ENCODE measurements at places on chromosomes 16 and 17. TPM values are rescaled to one million over a fixed set of nuclear protein-coding genes. Genes with fewer than 3 reads are reported as not detected.

GRCh38 chr17:81455387-81455786 is 57.2 kb downstream of the ACTG1 start:
- no peak for DNase-seq

DNA sequence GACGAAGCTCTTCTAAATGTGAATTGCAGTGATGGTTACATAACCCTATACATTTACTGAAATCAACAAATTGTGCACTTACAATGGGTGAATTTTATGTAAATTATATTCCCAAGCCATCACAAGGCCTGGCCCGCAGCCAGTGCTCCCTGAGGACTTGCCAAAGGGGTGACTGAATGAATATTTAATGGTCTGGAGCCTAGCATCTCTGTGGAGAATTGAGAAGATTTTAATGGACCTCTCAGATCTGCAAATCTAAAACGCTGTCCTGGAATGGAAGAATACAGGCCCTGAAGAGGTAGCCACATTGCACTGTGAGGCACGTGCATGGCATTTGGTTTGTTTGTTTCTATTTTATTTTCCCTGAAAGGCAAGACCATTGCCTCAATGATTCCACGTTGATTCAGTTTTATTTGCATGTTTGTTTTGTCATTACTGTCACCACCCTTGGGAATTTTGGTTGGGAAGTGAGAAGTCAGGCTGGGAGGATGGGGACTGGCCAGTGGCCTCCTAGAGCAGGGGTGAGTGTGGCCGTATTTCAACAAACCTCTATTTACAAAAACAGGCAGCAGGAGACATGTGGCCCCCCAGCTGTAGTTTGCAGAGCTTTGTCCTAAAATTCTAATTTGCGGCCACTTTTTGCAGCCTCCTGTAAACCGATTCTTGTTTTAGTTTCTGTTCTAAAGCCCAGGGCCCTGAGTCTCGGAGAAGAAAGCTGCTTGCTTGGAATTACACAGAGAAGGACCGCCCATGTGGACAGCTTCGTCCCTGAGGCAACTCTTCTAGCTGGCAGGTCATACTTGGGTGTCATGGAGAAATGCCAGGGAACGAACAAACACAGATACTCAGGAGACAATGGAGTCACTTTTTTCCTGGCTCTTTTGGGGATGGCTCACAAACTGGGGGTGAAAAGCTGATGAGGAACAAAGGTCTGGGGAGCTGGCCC is 40.5 kb upstream of the GCSH start:
- DNase-seq: peak; percentile 23

DNA sequence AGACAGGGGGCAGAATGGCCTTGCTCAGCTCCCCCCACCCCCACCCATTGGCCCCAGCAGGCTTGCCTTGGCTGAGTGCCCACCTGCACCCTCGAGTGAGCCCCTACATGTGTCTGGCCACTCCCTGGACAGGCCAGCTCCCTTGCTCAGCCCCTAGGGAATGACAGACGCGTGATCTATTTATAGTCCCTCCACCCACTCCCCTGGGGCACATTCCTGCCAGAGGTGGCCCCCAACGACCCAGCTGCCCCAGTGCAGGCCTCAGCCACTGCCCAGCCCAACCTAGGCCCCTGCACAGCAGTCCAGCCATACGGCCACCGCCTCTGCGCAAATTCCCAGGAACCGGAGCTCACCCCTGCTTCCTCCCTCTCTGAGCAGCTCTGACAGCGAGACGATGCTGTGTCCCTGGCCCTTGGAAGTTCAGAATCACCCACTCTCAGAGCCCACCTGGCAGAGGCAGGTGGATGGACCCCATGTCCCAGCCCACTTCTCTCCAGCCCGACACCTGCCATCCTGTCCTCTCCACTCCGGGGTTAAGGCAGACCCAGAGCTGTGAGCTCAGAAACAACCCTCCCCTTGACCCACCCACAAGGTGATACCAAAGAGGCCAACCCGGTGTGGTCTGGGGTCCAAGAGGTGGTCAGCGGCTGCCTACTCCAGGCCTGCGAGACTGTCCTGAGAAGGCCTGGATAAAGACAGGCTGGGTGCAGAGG is 11.5 kb upstream of the P2RX1 start:
- DNase-seq: no peak

DNA sequence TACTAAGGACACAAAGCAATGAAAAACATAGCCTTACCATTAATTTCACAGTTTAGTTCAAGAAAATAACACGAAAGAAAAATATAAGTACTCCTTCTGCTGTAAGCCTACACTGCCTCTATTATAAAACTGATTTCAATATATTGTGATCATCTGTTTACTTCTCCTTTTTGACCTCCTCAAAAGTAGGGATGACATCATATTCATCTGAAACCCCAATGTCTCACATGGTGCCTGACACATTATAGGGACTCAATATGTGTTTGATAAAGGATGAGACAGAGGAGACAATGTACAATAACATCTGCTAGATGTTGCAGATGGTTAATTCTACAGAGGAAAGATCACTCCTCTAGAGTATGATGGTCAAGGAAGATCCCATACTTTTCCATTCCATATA is 118.4 kb upstream of the NOG start:
- DNase-seq: no peak

DNA sequence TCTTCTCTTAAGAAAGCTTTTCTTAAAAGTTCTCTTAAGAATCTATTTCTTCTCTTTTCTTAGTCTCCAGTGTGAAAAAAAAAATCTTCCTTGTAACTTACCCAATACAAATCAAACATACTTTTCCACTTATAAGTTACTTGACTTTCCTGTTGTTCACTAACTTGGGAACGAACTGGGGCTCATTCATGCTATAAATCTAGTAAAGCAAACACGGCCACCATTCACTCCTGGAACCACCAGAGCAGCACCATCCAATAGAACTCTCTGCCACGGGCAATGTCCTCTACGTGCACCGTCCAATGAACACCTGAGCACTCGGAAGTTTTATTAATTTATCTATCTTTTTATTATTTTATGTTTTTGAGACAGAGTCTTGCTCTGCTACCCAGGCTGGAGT is 20.8 kb downstream of the SRP68 start:
- no peak for DNase-seq

- no peak for DNase-seq
These were observed 1113.8 kb upstream of the RBFOX1 start for GRCh38 chr16:6218855-6219254.

GRCh38 chr16:17147942-17148341 is 322.8 kb downstream of the XYLT1 start:
- no peak for DNase-seq

DNA sequence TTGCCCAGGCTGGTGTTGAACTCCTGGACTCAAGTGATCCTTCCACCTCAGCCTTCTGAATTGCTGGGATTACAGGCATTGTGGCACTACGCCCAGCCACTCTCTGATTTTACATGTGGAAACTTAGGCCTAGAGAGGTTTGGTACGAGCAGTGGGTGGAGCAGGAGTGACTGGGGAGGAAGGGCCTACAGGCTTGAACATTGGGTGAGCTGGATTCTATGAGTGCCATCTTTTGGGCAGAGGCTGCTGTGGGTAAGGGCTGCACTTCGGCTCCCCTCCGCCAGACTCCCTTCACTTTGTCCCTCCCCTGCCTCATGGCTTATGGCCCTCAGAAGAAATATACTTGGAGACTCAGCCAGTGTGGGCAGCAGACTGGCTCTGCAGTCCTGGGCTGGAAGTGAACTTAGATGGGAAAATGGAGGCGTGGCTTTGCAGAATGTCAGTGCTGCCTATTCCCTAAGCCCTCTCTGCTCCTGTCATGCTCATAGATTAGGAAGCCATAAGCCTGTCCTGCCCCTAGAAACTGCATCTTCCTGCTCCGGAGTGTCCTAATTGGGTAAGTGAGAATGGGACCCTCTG is 9.5 kb upstream of the MRC2 start:
- no peak for DNase-seq

GRCh38 chr17:43881758-43882505 is 25.4 kb downstream of the MPP2 start:
- no peak for DNase-seq

DNA sequence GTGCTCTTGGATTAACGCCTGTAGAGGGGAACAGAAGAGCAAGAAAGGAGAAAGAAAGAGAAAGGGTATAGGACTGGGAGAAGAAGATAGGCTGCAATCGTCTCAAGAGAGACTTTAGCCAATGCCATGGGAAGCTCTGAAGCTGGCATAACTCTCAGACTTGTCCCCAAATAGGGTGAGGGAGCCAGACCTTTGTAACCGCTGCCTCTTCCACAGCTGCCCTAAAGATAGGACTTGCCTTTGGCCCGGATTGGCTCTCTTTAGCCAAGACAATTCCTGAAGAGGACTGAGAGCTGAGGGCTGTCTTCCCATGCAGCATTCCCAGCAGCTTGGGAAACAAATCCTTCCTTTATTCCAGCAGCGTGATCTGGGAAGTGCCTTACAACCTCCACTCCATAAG is 20.8 kb upstream of the MMD start:
- DNase-seq: no peak

- DNase-seq: peak; percentile 64
These were observed 139.6 kb downstream of the XYLT1 start for GRCh38 chr16:17331071-17331607.

GRCh38 chr16:56713794-56714193 is 16.1 kb upstream of the NUP93 start:
- DNase-seq: no peak

DNA sequence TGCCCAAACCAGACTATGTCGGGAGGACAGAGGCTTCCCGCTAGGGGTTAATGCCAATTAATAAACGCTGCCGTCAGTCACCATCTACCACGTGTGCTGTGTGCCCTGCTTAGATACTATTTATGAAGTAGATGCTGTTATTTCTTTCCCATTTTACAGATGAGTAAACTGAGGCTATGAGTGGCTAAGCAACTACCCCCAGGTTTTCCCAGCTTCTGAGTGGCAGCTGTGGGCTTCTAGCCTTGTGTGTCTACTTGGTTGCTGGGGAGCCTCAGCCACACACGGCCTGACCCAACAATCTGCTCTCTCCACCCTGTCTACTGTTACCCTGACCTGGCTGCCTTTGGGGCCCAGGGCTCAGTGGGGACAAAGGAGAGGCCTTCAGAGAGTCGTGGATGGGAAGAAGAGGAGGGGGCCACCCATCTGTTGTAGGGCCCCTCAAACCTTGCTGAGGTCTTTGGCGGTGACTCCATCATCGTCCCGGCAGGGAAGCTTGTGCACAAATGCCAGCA is 7.1 kb downstream of the GIT1 start:
- DNase-seq: no peak

- DNase-seq: no peak
These were observed 2.0 kb upstream of the IL21R start for GRCh38 chr16:27399969-27400368.

- no peak for DNase-seq
These were observed 100.5 kb upstream of the SHISA6 start for GRCh38 chr17:11140501-11140900.

- DNase-seq: no peak
These were observed 7.9 kb upstream of the PAM16 start for GRCh38 chr16:4358831-4359561.

DNA sequence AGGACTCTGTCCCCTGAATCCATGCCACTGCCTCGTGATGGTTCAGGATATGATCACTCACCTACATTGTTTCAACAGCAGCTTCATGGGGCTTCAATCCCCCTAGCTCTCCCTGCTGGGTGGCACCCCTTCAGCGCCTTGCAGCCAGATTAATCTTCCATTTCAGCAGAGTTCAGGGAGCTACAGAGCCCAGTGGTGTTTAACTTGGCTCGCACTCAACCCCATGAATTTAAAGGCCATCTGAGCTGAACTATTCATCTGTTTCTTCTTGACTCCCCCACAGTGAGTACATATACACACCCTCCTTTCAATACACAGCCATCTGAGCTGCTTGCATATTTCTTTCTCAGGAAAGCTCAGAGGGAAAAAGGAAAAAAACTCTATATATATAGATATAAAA is 202.8 kb upstream of the C16orf82 start:
- DNase-seq: no peak

- DNase-seq: no peak
These were observed 2.8 kb downstream of the MYCBPAP start for GRCh38 chr17:50511058-50511457.

DNA sequence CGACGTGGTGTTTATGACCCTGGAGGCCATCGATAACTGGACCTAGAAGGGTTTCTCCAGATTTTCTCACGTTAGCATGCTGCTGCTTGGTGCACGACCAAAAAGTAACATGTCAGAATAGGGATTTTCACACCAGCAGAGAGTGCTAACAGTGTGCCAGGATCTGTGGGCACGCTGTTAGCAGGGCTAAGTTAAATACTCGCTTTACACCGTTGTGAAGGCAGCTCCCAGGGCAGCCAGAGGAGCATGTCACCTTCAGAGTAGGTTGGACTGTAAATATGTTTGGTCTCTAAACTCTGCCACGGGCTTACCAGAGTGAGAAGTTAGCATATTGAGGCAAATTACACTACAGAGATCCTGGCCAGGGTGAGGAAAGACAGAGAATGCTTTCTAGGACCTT is 113.2 kb upstream of the TBX2 start:
- no peak for DNase-seq

- DNase-seq: no peak
These were observed 57.8 kb downstream of the WSB1 start for GRCh38 chr17:27351759-27352158.

- DNase-seq: no peak
These were observed 8.4 kb downstream of the PER1 start for GRCh38 chr17:8143581-8144400.

GRCh38 chr16:85124636-85125346 is 12.5 kb upstream of the CIBAR2 start:
- no peak for DNase-seq

- DNase-seq: no peak
These were observed 111.7 kb upstream of the CHMP6 start for GRCh38 chr17:80879723-80880647.

- no peak for DNase-seq
These were observed 70.2 kb upstream of the NETO2 start for GRCh38 chr16:47213761-47214440.

GRCh38 chr17:41437769-41438168 is 3.0 kb downstream of the KRT38 start:
- no peak for DNase-seq

Gene PNMT
- polyA plus RNA-seq: 5.0 TPM

Gene CDH5
- 95.8 TPM for polyA plus RNA-seq

Gene ZP2
- 0.18 TPM for polyA plus RNA-seq

Gene MYO18A
- polyA plus RNA-seq: 385 TPM

Gene CLDN7
- polyA plus RNA-seq: 1.6 TPM

Gene GPT2
- 37.1 TPM for polyA plus RNA-seq

Gene CAPNS2
- 0.39 TPM for polyA plus RNA-seq

Gene AIPL1
- not detected for polyA plus RNA-seq

Gene CCL16
- 0.13 TPM for polyA plus RNA-seq

Gene ALOX12B
- not detected for polyA plus RNA-seq

Gene ITGAD
- polyA plus RNA-seq: 0.45 TPM

Gene KRT10
- 61.7 TPM for polyA plus RNA-seq

Gene UTS2R
- 12.6 TPM for polyA plus RNA-seq

Gene TPSD1
- not detected for polyA plus RNA-seq

Gene TP53TG3B
- not detected for polyA plus RNA-seq

Gene ASPA
- polyA plus RNA-seq: 4.0 TPM

Gene GFAP
- polyA plus RNA-seq: 0.71 TPM

Gene CD68
- polyA plus RNA-seq: 55.2 TPM

Gene NEUROD2
- polyA plus RNA-seq: 0.05 TPM

Gene KRTAP9-4
- not detected for polyA plus RNA-seq

Gene PDILT
- polyA plus RNA-seq: not detected

All from hindlimb muscle (tissue), 1 donor.